IMR-90 (cell line): ENCODE measurements at places on chromosomes 1 and 21. TPM values are rescaled to one million over a fixed set of nuclear protein-coding genes. Genes with fewer than 3 reads are reported as not detected.

DNA sequence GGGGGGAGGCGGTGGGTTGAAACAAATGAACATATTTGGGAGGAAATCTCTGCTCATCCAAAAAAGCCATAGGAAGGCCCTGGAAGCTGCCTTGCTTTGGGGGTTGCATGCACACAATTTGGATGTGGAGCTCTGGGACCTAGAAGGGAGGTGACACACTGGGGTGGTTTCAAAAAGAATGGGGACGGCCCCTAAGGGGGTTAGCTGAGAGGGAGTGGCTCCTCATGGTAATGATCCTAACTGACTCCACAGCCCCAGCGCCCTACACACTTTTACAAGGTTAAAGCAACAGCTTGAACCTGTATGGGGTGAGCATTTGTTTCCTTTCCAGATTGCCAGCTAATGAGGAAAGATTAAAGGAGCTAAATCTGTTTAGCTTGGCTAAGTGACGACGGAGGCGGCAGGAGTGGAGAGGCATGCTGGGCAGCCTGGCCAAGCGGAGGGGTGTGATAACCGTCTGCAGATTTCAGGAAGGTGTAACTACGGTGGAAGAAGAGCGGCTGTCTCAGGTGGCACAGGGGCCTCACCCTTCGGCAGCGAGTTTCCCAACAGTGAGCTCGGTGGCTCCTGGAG is 107.3 kb downstream of the RNF220 start:
- no peak for DNase-seq

GRCh38 chr1:212291505-212292134 is 6.4 kb downstream of the PPP2R5A start:
- DNase-seq, result peak; percentile 44

DNA sequence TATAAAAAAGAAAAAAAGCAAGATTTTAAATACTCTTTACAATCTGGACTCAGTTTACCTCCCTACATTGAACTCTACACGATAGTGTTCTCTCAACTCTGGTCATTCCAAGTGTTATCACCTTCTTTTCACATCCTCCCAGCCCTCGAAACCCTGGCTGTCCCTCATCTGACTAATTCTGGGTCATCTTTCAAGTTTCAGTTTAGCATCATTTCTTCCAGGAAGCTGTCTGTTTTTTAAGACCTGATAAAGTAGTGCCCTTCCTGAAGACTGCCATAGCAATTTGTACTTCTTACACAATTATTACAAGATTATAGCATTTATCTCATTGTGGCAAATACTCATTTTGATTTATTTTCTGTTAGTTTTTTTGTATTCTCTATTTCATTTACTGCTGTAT is 1.2 kb downstream of the ALG14 start:
- DNase-seq, result no peak

- DNase-seq, result peak; percentile 85
These were observed 1.1 kb upstream of the PEAR1 start for GRCh38 chr1:156892190-156893047.

DNA sequence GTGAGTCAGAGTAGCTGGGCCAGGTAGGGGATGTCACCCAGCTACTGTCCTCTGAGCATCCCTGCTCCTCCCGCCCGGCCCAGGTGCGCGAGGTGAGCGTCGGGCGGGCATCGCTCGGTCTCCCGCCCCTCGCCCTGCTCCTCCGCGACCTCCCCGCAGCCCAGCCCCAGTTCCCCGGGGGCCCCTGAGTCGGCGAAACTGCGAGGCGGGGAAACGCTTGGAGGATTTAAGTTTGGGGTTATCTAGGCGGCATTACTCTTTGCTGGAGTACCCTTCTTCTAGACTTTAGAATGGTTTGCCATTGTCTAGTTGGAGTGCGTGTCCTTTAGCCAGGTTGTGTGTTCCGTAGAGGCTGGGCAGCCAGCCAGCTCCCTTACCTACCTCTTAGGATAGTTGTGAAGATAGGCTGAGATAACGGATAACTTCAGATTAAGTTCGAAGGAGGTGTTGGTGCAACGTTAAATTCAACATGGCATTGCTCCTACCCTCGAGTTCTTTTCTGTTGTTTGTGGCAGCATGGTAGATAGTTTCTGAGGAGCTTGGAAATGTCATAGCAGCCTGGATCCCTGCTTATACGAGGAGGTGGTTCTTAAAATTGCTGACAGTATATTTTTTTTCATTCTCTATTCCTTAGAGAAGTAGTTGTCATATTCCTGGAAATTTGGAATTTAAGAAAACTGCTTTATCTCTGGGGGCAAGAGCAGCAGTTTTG is 697 bp downstream of the AGO3 start:
- peak; percentile 5 for DNase-seq

GRCh38 chr1:30816211-30817076 is 58.9 kb upstream of the LAPTM5 start:
- peak; percentile 92 for DNase-seq

The HEYL gene
- total RNA-seq, result not detected in 2 replicates

DNA sequence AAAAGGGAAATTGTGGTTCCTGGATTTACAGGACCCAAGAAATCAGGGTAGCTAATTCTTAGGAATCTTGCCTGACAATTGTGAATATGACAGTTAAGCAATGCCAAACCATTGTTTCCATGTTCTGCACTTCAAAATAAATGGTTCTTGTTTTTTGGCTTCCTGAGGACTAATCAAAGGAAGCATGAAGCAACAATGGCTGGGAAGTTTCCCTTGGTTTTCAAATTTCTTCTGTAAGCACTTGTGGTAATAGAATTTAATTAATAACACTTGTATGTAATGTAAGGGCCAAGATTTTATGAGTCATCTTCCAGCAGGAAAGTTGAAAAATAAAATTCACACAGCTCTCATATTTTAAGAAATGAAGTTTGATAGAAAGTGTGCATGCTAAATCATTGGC is 31.7 kb downstream of the JAM2 start:
- DNase-seq, result peak; percentile 30

DNA sequence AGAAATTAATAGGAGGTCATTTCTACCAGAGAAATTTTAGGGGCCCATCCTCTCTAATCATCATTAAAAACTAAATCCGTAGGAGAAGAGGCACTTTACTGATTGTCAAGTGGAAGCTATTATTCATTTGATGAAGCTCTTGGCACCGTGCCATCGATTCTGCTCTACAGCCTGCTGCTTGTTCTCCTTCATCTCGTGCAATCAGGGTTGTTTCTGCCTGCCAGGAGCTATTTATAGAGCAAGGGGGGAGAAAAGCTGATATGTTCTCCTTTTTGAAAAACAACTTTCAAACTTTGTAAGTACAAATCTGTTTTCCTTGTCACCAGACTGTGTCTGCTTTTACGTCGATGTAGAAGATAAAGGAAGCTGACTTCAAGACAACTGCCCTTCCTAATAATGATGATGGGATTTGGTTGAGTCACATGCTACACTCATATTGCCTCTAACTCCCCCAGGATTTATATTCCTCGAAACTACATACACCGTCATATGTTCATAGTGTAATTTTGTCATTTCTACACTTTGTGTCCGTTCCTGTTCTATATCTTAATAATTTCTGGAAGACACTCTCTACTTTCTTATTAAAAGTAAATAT is 169.6 kb upstream of the LHX8 start:
- no peak for DNase-seq

GRCh38 chr1:39026866-39027507 is 837 bp downstream of the NDUFS5 start:
- DNase-seq, result no peak

DNA sequence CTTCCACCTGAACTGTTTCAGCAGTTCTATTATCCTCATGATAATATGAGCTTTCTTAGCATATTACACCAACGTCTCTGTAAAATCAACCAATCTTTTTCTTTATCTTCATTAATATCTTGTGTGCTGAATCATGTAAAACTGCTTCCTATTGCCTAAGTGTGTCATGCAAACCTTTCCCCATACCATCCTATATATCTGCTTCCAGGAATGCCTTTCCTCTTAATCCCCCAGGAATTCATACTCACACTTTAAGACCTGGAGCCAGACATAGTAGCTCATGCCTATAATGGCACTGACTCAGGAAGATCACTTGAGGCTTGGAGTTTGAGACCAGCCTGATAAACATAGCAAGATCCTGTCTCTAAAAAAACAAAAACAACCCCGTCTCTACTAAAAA is 183.9 kb downstream of the NRIP1 start:
- peak; percentile 88 for DNase-seq

DNA sequence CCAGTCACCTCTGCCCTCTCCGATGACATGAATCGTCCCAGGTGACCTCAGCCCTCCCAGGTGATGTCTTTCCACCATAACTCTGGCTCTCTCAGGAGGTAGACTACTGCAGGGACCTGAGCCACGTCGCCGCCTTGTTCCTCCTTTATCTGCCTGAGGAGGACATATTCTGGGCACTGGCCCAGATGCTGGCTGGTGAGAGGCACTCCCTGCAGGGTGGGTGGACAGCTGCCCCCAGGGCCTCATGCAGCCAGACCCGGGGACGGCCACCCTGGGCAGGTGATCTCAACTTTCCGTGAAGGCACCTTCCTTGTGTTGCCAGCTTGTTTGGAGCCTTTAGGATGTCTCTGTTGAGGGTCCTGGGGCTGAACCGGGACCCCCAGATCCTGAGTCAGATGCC is 13.9 kb upstream of the ZBTB17 start:
- no peak for DNase-seq

DNA sequence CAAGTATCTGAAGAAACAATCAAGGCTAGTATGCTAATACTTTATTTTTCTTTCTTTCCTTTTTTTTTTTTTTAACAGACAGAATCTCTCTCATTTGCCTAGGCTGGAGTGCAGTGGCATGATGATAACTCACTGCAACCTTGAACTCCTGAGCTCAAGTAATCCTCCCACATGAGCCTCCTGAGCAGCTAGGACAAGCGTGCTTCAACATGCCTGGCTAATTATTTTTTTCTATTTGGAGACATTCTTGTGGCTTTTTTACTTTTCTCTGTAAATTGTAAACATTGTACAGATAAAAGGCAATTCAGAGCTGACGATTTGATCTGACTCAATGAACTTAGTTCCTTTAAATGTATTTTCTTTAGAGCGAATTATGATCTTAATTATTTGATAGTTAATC is 41.4 kb downstream of the CCDC18 start:
- DNase-seq, result peak; percentile 20

The HNRNPCL1 gene
- not detected in 2 replicates for total RNA-seq

- DNase-seq, result no peak
These were observed 114.9 kb downstream of the SIK1 start for GRCh38 chr21:43312011-43312410.

The BMP8A gene
- not detected in 2 replicates for total RNA-seq

The LCE2A gene
- not detected in 2 replicates for total RNA-seq

DNA sequence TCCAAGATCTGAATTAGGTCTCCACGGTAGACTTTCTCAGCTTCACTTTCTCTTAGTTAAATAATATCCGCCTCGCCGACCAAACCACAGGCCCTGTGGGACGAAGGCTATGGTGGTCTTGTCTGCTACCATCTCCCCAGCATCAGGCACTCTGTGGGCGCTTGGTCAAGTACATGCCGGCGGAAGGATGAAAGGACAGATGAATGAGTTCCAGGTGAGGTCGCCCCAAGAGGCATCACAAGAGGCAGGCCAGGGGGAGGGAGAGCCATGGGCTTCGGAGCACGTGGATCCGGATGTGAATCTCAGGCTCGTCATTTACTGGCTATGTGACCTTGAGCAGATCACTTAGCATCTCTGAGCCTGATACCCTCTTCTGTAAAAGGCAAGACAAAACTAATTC is 33.5 kb downstream of the ECE1 start:
- DNase-seq, result no peak
